ENCODE measurements at places on chromosomes 2 and 18.

DNA sequence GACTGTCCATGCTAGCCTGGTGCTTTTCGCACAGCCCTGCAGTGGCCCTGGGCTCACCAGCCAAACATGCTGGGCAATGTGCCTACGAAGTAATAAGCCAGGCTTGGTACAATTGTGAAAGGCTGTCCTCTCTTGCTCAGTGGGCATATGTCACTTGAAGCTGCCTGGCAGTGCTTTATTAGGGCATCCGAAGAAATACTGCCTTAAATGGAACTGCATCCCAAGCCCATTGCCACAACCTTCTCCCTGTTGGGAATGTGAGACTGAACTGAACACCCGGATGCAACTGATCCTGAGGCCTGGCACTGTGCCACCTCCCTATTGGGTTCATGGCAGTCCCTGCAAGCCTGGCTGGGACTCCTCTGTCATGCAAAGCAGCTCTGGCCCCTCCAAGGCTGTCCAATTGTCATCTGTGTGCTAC lies 15.9 kb downstream of the CAPG start:
- DNase-seq, result no peak

DNA sequence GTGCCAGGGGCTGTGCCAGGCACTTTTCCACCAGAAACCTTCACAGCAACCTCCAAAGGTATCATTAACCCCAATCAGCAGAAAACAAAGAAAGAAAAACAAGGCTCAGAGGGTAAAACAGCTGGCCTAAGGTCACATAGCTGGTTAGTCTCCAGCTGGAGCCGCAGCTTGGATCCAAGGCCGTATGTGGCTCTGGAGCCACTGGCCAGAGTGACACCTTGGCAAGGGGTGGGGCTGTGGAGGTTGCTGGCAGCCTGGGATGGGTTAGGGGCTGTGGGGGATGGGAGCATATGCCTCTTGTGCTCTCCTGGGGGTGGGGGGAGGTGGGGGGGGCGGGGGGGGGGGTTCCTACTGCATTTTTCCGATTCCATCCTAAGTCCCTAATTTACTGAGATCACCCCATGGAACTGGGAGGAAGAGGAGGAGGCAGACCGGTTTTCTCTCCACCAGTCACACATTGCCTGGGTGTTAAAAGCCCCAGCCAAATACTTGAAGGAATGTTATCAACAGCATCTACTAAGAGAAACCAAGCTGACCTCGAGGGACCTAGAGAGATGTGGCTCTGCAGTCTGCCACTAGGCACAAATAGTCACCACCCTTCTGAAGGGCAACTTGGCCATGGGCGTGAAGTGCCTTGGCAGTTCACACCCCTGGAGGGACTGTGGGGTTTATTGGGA lies 8.0 kb downstream of the HAAO start:
- DNase-seq, result no peak

GRCh38 chr2:64832936-64833335 lies 156.3 kb upstream of the SLC1A4 start:
- DNase-seq, result no peak

GRCh38 chr2:176817061-176817565 lies 395.5 kb upstream of the HNRNPA3 start:
- no peak for DNase-seq

GRCh38 chr2:109182426-109182825 lies 53.4 kb downstream of the SH3RF3 start:
- DNase-seq, result no peak

GRCh38 chr2:237629739-237630138 lies 2.4 kb downstream of the LRRFIP1 start:
- DNase-seq, result no peak

DNA sequence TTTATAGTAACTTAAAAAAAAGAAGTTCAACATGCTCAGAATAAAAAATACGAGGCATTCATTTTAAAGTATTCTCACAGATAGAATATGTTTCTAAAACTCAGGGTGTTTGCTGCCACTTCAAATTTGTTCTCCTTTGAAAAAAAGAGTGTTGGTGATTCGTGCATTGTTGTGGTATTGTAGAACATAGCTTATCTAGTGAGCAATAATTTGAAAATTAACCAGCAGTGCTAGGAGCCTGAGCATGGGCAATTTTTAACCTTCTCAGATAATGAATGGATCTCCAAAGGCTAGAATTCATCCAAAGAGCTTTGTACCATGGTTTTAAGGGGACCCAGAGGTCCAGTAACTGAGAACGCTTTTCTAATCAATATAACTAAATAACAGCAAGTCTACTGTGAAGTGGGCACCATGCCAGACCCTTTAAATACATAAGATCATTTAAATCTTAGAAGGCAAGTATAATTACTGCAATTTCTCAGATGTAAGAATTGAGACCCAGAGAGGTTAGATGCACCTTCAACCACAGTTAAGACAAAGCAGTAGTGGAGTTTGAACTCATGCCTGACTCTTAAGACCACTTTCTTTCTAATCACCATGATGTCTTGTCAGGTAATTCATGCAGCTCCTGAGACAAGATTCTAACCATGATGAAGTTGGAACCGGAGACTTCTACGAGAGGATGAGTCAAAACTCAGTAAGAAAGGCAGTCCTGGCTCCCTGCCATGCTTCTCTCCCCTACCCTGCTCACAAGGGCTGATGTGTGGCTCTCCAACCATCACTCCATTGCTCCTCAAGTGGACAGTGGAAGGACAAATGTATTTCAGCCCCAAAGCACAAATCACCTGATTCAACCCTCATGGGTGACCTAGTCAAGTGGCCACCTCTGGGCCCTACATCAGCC lies 3.4 kb downstream of the CYRIA start:
- no peak for DNase-seq

DNA sequence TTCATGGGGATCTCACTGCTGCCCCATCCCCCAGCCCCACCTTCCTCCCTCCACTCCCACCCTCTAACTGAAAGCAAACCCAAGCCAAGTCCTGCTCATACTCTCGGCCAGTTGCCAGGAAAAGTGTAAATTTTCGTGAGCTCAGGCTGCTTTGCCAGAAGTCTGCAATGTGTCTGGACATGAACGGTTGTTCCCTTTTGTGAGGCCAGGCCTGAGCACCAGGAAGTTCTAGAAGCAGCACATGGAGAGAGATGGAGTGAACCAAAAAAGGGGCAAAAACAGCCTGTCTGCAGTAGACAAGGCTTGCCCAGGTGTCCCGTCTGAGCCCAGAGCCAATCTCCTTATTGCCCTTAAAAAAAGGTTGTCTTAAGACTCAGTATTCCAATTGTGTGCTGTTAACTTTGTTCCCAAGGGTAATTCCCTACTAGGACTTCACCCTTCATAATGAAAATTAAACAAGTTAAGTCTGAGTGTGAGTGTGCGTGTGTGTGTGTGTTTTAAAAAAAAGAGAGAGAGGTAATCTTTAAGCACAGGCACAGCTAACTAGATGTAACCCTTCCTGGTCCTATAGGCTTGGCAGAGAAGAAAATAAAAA lies 247.1 kb downstream of the BCL11A start:
- no peak for DNase-seq

DNA sequence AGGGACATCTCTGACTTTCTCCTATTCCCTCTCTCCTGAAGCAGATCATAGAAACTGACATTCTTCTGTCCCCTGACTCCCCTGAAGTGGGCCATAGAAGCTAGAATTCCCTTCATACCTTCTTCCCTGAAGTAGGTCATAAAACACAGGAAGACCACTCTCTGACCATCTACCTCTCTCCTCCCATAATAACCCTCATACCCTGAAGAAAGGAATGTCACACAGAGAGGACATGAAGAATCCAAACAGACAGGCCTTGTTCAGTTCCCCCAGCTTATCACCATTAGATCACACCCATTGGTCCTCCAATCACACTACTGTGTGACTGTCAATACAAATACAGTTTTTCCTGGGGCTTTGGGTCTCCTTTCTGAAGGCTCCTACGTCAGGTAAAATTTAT lies 347.1 kb downstream of the DLGAP1 start:
- DNase-seq, result no peak

DNA sequence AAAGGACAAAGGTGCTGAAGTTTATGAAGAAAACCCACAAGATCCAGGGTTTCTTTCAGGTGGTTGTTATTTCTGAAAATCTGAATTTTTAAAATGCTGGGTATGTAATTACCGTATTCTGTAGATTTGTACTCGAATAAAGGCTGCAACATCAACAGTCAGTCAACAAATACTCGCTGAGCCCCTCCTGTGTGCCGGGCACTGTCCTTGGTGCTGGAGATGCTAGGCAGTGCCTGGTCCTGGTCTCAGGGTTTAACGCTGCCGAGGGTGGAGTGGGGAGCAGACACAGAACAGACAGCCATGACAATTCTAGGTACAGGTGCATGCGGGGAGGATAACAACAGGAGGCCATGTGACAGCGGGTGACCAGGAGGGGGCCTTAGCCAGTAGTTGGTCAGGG lies 27.2 kb upstream of the PDIA6 start:
- no peak for DNase-seq

GRCh38 chr2:6958616-6959235 lies 41.5 kb downstream of the RNF144A start:
- no peak for DNase-seq

DNA sequence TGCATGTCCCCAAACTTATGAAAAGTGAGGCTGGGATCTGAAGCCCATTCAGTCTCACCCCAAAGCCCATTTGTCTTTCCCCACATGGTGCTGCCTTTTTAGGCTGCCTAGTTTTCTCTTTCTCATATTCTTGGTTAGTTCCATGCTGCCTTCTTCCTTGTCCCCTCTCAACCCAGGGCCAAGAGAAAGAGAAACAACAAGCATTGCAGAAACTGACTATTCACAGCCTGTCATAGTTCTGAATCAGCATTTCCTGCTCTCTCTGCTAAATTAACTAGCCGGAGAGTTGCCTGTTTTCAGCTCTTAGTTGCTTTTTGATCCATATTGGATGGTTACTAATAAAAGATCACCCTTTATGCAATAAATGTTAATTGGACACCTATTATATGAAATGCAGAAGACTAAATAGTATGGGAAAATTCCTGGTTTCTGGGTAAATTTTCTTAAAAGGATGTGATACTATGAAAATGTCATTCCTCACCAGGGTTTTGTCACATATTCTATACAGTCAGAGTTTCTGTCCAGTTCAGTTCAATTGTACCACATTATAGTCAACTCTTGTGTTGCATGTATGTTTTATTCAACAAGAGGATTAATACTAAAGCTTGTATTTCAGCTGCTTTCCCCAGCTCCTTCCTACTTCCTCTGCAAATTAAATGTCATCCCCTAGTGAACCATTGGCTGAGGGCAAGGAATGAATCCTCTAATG lies 246.5 kb downstream of the GALR1 start:
- DNase-seq, result no peak

DNA sequence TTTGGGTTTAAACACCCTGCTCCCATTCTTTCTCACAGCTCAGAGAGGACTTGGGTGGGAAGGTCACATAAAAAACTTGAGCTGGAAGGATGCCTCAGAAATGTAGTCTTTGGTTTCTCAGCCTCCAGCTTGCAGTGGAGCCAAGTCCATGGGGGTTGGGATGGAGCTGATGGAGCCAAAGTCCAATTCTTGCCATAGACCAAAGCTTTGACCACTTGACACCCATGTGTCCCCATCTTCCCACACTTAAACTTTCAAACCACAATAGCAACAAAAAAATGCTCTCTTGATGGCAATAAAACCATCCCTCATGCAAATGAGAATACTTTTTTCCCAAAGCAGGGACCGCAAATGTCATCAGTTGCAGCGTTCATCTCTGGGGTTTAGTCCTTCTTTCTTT lies 14.7 kb upstream of the DAW1 start:
- no peak for DNase-seq

- no peak for DNase-seq
Measured at GRCh38 chr18:75047240-75047961, 161.5 kb downstream of the PTGR3 start.

GRCh38 chr2:19669559-19669958 lies 232.2 kb downstream of the TTC32 start:
- no peak for DNase-seq

GRCh38 chr18:51361130-51361860 lies 163.8 kb upstream of the MEX3C start:
- DNase-seq, result no peak

DNA sequence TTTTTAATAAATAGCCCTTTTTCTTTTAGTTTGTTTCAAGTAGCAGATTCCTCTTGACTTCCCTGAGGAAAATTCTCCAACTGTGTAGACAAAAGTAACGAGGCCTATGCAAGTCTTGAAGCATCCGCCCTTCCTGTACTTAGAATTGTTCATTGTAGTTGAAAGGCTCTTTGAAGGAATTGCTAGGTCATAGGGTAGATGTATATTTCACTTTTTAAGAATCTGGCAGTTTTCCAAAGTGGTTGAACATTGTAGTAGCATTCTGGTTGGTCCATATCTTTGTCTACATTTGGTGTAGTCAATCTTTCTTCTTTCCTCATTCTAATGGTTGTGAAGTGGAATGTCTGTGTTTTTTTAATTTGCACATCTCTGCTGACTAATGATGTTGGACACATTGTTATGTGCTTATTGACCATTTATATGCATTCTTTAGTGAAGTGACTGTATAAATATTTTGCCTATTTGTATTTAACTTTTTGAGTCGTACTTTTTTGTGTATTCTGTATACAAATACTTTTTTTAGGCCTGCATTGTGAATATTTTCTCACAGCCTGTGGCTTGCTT lies 5.6 kb upstream of the SERPINB11 start:
- DNase-seq, result no peak

GRCh38 chr2:67656875-67657274 lies 259.7 kb downstream of the ETAA1 start:
- DNase-seq, result no peak

- DNase-seq, result no peak
Measured at GRCh38 chr18:74972354-74972753, 236.6 kb downstream of the PTGR3 start.

GRCh38 chr2:68995916-68996315 lies 17.1 kb upstream of the ANTXR1 start:
- no peak for DNase-seq

- DNase-seq, result no peak
Measured at GRCh38 chr2:47300609-47301276, 102.2 kb upstream of the MSH2 start.

- DNase-seq, result no peak
Measured at GRCh38 chr2:222318026-222318711, 19.4 kb upstream of the PAX3 start.

DNA sequence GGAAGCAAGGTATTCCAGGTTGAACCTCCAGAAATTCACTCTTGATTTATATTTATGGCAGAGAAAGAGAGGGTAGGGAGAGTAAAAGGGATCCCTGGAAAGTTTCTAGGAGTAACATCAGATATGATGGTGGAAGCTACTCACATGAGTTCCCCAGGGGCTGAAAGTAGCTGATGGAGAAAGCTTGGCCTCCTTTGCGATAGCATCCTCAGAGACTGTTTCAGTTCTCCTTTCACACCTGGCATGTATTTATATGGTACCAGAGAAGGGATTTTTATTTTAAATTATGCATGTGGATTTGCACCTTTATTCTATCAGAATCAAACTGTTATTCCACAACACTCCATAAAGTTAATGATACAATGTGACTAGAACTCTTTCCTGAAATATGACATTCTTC lies 126.3 kb upstream of the OSR1 start:
- no peak for DNase-seq

GRCh38 chr2:37379881-37380296 lies 35.5 kb downstream of the QPCT start:
- no peak for DNase-seq

- DNase-seq, result peak; percentile 28
Measured at GRCh38 chr2:197786010-197786877, 1.1 kb upstream of the BOLL start.

GRCh38 chr2:29113891-29114321 lies 1.3 kb upstream of the CLIP4 start:
- DNase-seq, result no peak
